ENCODE measurements at places on chromosomes 13 and 19.

- no peak for DNase-seq
Measured at GRCh38 chr19:51127755-51128154, 3.0 kb downstream of the SIGLEC9 start.

GRCh38 chr13:46679369-46680120 is 117.4 kb downstream of the ESD start:
- DNase-seq = peak; percentile 41

- no peak for DNase-seq
Measured at GRCh38 chr19:11995174-11995573, 30.3 kb downstream of the ZNF763 start.

DNA sequence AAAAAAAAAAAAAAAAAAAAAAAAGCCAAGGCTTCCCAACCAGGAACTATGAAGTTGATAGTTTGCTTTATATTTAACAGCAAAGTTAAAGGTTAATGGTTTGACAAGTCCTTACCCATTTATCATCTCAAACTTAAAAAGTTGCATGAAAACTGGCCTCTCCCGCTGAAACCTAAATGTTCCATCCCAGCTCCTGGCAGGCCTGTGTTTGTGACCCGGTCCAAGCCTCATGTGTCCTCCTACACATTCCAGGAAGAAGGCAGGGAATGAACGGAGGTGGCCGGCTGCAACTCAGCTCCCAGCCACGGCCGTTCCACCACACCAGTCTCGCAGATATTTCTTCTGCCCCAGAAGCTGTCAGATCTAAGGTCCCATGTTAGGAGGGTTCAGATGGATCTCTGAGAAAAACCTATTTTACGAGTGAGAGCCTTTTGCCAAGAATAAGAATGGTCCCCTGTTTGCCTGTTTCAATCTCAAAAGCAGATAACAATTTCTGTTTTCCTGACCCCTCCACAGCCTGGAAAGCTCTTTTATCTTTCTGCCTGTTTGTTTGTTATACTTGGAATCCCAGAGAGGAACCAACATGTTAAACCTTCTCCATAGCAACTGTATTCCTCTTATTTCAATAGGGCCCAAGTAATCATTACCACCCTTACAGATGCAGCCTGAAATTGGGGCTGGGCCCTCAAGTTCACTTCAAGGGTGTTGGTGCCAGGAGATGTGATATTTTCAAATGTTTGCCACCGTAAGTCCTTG is 56.5 kb downstream of the KCTD12 start:
- no peak for DNase-seq

DNA sequence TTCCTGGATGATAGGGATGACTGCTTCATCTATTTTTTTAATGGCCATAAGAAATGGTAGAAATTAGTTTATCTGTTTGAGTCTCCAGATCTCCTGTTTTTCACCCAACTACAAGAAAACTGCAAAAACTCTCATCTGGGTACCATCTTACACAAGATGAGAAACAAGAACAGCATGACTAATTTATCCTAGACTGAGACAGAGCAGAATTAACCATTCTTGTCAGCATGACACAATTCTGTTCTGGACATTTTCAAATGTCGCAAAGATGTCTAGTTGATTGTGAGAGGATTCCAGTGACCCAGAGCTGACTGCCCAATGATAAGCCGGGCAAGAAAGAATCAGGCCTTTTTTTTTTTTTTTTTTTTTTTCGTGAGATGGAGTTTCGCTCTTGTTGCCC is 12.8 kb downstream of the ZNF43 start:
- no peak for DNase-seq

GRCh38 chr13:110438211-110438610 is 123.3 kb downstream of the RAB20 start:
- DNase-seq = no peak

DNA sequence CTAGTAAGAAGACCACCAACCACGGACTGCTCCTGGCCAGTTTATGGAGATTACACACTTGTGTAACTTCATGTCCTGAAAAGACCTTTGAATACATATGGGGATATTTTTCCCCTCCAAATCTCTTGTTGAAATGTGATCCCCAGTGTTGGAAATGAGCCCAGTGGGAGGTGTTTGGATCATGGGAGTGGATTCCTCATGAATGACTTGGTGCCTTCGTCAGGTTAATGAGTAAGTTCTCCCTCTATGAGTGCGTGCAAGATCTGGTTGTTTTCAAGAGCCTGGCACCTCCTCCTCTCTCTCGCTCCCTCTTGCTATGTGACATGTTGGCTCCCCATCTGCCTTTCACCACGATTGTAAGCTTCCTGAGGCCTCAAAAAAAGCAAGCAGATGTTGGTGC is 769.0 kb upstream of the SLITRK1 start:
- DNase-seq = no peak

GRCh38 chr13:98480915-98481877 is 95.7 kb downstream of the STK24 start:
- DNase-seq = peak; percentile 51

DNA sequence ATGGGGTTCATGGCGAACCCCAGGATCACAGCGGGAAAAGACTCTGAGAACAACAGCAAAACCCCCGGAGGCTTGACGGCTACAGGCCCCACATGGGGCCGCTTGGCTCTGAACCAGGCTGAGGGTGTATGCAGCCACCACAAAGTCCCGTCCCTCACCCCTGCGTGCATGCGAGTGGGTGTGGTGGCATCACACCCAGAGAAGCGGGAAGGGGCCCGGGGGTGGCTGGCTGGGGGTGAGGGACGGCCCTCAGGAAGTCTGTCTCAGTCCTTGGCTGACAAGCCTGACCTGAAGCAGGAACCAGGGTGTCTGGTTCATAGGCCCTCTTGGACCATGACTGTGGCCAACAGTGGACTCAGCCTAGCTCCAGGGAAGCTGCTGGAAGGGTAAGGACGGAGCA is 34.2 kb downstream of the CEBPG start:
- DNase-seq = no peak

Measured in activated naive CD8-positive, alpha-beta T cell treated with anti-CD3 and anti-CD28 coated beads for 36 hours (primary cell).